Pancreas (tissue), 10 donors: ENCODE measurements at places on chromosomes 7 and 10. TPM values are rescaled to one million over a fixed set of nuclear protein-coding genes. Genes with fewer than 3 reads are reported as not detected.
A peak's percentile ranks its signal among the peaks of the same experiment; 100 is the strongest.

TUBAL3 gene
- total RNA-seq = not detected

MMD2 gene
- total RNA-seq = not detected

TMEM236 gene
- total RNA-seq = 0.84 TPM

CDC14C gene
- not detected for total RNA-seq

GLRX3 gene
- total RNA-seq = 28.6 TPM

- H3K4me3 ChIP-seq = no peak within 1 kb of the TSS
- no peak within 1 kb of the TSS for H3K27ac ChIP-seq
- peaks cover 6% of the 10 kb centered on the region for H3K36me3 ChIP-seq
- H3K4me1 ChIP-seq = no peaks in the 10 kb centered on the region
These were observed at the start of gene ANKRD2 for GRCh38 chr10:97572214-97572989. Gene ANKRD2 (plus strand): TSS chr10:97572779. CDS start chr10:97572789, 10 bp downstream.

DNA sequence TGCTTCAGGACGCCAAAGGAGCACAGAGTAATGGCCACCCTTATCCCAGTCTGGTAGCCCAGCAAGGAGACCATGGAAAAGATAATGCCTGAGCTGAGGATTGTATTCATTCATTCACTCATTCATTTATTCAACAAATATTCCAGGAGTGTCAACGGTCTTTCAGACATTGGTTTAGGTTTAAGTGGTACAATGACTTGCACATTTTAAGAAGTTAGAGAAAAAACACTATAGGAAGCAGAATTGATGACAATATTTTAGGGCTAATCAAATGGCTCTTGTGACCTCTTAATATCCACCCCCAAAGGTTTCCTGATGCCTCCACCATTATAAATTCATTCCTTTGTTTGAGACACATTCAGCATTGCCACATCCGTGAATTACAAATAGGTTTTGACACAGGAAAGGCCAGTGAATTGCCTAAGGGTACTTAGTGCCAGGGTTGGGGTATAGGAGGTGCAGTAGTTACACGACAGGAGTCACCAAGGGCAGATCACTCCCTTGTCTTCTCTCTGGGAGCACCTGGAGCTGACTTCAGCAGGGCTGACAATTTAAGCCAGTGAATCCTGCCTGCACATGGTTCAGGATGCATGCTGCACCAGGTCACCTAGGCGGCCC lies 269.5 kb downstream of the CREB5 start:
- no peaks in the 10 kb centered on the region for H3K36me3 ChIP-seq
- DNase-seq = no peak
- no peaks in the 10 kb centered on the region for H3K4me1 ChIP-seq
- H3K4me3 ChIP-seq = no peak overlapping the region
- H3K27ac ChIP-seq = no peak overlapping the region

GRCh38 chr10:29132551-29133111 lies 156.2 kb upstream of the LYZL1 start:
- no peak overlapping the region for H3K4me3 ChIP-seq
- no peaks in the 10 kb centered on the region for H3K27me3 ChIP-seq
- H3K4me1 ChIP-seq = no peaks in the 10 kb centered on the region
- no peak overlapping the region for H3K27ac ChIP-seq
- DNase-seq = no peak

DNA sequence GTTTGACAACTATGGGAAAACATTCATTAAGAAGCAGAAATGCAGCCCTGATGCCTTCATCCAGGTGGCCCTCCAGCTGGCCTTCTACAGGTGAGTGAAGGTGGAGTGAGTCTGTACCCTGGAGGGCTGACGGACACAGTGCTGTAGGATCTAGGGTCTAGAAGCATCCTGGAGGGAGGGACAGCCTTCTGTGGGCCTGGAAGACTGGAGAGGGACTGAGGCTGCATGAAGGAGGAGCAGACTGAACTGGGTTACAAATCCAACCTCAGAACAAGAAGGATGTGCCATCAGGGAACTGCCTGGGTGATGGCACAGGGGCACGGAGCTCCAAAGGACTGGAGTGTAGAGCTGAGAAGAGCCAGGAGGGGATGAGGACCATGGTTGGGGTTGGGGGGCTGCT lies 27.5 kb upstream of the C10orf53 start:
- H3K27me3 ChIP-seq = no peaks in the 10 kb centered on the region
- no peak overlapping the region for H3K27ac ChIP-seq
- DNase-seq = peak; percentile 0
- no peaks in the 10 kb centered on the region for H3K4me1 ChIP-seq
- no peak overlapping the region for H3K4me3 ChIP-seq

- H3K4me3 ChIP-seq = no peak overlapping the region
- H3K27me3 ChIP-seq = no peaks in the 10 kb centered on the region
- no peak overlapping the region for H3K27ac ChIP-seq
- H3K36me3 ChIP-seq = no peaks in the 10 kb centered on the region
- DNase-seq = no peak
These were observed 143.3 kb downstream of the KCNMA1 start for GRCh38 chr10:77494327-77494726.

DNA sequence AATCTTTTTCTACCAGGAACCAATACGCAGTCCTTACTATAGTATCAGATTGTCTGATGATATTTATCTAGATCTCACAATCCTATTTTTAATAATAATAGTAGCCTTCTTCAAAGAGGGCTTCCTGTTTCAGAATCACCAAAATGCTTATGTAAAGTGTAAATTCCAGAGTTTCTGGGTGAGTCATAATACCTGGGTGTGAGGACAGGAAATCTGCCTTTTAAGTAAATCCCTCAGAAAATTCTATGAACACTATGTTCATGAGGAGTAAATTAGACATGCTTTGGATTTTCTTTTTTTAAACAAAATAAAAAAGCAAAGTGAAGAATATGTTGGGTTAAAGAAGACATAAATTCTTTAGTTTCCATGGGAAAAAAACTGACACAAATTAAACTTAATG lies 20.5 kb downstream of the DKK1 start:
- no peak overlapping the region for H3K27ac ChIP-seq
- no peak for DNase-seq
- no peaks in the 10 kb centered on the region for H3K36me3 ChIP-seq
- no peaks in the 10 kb centered on the region for H3K27me3 ChIP-seq
- H3K4me3 ChIP-seq = no peak overlapping the region

DNA sequence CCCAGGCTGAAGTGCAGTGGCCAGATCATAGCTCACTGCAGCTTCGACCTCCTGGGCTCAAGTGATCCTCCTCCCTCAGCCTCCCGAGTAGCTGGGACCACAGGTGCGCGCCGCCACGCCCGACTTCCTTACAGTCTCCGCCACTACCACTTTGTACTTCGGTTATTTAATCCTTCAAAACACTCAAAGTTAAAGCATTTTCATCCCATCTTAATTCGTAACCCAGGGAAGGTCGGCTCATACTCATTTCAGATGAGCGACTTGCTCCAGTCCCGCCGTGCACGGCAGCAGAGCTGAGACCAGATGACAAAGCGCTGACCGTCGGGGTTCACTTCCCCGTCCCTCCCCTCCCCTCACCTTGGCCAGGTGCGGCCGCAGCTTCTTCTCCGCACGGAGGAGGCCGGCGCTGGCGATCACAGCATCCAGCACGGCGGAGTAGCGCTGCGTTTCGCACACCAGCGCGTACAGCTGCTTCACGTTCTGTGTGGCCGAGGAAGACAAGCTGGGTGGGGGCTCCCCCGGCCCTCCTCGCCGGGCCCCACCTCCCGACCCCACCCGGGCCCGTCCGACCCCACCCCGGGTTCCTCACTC lies 457 bp downstream of the NSUN5 start:
- H3K36me3 ChIP-seq = peaks cover 13% of the 10 kb centered on the region
- no peaks in the 10 kb centered on the region for H3K4me1 ChIP-seq
- peak overlapping the region; percentile 48 for H3K27ac ChIP-seq
- DNase-seq = peak; percentile 64

- no peak for DNase-seq
- no peaks in the 10 kb centered on the region for H3K4me1 ChIP-seq
- H3K4me3 ChIP-seq = no peak overlapping the region
- no peak overlapping the region for H3K27ac ChIP-seq
- H3K36me3 ChIP-seq = no peaks in the 10 kb centered on the region
These were observed 5.5 kb downstream of the OGDHL start for GRCh38 chr10:49756641-49757040.

DNA sequence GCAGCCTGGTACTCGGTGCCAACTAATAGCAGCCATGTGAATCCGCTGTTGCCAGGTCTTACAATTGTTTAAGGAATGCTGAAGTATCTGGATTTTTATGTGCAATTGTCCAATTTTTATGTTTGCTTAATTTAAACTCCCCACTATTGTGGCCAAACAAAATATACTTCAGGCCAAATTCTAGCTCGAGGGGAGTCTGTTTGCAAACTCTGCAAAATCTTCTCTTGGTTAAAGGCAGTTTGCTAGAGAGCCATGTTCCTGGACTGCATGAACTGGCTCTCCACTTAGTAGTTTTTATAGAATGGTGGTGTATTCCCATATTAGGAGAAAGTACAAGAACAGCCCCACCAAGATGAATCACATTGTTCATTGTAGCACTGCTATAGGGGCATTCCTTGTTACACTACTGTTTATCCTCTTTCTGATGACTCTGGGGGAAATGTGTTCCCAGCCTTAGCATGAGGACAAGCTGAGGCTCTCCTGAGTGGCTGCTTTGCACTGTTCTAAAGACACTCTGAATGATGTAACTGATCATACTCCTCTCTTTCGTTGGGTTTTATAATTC lies 178.0 kb upstream of the GLI3 start:
- H3K36me3 ChIP-seq = no peaks in the 10 kb centered on the region
- H3K4me3 ChIP-seq = no peak overlapping the region
- no peak overlapping the region for H3K27ac ChIP-seq
- no peaks in the 10 kb centered on the region for H3K4me1 ChIP-seq
- H3K27me3 ChIP-seq = no peaks in the 10 kb centered on the region
